ENCODE measurements at places on chromosomes 6 and 20.

- no peak for DNase-seq
Observed at GRCh38 chr20:41927189-41927588, 309.0 kb upstream of the CHD6 start.

GRCh38 chr20:23770384-23770783 lies 19.6 kb upstream of the CST1 start:
- DNase-seq = no peak

DNA sequence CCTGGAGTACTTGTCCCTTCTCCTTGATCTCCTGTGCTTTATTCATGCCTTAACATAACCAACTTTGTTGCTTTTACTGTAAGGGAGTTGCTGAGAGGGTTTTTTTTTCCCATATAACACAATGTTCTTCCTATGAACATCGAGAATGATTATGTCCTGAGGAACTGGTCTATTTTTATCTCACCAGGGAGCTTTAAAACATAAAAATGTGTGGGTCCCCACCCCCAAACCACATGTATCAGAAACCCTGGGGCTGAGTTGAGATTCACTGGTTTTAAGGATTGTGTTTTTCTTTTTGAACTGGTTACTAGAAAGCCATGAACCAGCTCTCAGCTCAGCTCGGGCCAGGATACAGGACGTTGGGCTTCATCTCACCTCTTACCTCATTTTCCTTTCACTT lies 118.5 kb upstream of the JAG1 start:
- DNase-seq = no peak

GRCh38 chr6:87903323-87903722 lies 144.3 kb upstream of the SPACA1 start:
- no peak for DNase-seq

DNA sequence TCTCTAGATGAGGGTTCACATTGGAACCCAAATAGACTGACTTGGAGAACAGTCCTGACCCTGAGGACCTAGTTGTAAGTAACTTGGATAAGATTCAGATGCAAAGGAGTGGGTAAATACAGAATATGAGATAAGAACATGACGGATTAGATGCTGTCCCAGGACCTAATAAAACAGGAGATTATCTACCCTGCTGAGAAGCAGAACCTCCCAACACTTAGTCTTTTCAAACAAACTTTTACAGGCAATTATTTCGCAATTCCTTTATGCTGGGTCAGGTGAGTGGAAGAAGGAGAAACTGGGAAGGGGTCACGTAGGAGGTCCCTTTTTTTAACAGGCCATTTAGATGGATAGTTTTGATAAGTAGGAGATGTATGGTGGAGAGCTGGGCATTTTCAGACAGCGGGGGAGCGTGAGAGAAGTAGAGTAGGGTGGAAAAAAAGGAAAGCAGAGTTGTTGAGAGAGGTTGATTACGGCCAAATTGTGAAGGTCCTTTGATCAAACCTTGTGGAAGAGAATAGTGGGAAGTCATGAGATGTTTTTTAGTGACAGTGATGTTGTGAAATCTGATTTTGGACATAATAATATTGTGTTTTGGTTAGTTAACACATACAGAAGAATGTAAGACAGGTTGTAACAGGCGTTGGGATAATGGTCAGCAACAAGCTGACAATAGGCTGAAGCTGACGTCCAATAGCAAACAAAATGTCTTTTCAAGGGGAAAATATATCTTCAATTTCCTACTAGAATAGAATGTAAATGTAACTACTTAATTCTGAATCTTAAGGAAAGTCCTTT lies 32.8 kb downstream of the FAM83B start:
- DNase-seq = no peak

DNA sequence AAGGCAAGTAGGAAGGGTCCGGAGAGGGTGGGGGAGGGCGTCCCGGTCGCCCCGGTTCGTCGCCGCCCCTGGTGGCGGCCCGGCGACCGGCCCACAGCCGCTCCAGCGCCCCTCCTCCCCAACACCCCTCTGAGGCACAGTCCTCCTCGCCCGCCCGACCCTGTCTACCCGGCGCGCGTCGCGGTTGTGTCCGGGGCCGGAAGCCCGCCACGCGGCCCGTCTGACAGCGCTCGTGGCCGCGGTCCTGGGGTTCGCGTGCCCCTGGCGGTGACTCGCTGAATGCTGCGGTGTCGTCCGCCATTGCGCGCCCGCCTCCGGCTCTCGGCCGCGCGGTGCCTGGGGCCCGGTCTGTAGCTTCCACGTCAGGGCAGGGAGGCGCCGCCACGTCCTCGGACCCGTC lies 335.3 kb upstream of the DEFB115 start:
- DNase-seq = no peak

- DNase-seq = no peak
Observed at GRCh38 chr6:118725944-118726343, 74.6 kb upstream of the CEP85L start.

DNA sequence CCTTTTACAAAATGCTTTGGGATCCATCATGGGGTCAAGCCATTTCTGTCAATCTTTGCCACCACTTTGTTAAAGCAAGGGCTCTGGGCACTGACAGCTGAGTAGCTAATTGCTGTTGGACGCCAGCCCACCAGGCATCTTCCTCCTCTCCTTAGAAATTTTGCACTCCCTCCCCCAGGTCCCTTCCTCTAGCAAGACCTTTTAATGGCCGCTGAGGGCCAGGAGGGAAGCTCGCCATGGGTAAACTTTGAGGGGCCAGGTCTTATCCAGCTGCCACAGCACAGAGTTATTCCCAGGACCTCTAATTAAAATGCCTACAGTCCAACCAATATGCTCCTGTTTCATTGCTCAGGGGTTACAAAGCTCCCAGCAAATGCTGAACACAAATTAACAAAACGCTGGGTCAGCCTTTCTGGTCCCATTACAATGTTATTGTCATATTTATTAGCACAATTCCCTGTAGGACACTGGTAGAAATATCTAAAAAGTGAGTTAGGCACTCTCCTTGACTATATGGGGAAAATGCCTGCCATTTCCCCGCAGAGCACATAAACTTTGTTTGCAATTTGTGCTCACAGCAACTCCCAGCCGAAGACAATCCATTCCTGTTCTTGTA lies 16.8 kb downstream of the SCML4 start:
- peak; percentile 35 for DNase-seq

GRCh38 chr6:100260584-100260983 lies 204.1 kb downstream of the SIM1 start:
- DNase-seq = no peak

DNA sequence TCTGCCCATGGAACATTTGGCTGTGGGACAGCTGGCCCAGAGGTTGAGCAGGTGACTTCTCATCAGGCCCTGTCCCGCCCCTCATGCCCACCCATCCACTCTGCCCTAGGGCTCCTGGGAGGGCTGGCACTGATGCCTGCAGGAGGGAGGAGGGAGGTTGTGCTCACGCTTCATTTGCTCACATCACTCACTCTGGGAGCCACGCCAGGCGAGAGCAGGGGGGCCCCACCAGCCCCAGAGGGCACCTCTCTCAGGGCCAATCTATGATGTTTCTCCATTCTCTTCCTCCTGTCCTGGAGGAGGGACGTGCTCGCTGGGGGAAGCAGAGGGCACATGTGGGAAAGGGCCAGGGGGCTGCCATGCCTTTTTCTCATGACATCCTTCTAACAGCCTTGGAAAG lies 10.9 kb upstream of the GLP1R start:
- peak; percentile 4 for DNase-seq

DNA sequence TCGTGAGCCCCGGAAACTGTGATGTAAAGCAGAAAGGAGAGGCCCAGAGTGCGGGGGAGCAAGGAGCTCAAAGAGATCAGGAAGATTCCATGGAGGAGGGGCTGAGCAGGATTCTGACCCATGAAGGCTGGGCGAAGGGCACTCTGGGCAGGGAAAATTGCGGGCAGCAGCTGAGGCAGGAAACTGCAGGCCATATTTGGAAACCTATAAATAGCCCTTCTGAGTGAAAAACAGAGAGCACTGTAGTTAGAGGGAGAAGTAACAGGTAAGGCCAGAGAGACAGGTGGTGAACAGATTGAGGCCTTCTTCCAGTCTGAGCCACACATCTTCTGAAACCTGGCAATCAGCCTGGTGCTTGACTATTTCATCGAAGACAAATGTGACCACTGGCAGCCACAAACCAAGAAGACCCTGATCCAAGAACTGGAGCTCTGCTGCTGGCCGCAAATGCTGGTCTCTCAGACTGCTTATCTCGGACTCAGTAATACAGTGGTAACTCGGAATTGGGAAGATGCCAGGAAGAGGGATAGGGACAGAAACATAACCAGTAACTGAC lies 14.1 kb upstream of the BEND3 start:
- no peak for DNase-seq

DNA sequence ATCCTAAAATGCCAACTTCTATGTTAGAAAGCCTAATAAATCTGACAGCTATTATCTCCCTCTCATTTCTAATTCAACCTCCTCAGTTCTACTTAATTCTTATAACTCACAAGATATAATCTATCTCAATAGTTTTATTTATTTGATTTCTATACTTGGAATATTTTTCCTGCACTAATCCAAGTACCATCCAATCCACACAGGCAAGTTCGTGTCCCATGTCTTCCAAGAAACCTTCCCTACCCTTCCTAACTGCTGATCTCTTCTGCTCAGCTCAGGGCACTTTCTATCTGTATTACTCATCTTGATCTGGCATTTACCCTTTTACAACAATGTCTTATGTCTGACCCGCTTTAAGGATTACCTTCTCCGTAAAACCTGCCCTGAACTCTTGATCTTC lies 18.2 kb downstream of the NCOA5 start:
- DNase-seq = no peak
